Activated CD4-positive, alpha-beta T cell treated with anti-CD3 and anti-CD28 coated beads for 24 hours (primary cell): ENCODE measurements at places on chromosomes 2 and 18.

DNA sequence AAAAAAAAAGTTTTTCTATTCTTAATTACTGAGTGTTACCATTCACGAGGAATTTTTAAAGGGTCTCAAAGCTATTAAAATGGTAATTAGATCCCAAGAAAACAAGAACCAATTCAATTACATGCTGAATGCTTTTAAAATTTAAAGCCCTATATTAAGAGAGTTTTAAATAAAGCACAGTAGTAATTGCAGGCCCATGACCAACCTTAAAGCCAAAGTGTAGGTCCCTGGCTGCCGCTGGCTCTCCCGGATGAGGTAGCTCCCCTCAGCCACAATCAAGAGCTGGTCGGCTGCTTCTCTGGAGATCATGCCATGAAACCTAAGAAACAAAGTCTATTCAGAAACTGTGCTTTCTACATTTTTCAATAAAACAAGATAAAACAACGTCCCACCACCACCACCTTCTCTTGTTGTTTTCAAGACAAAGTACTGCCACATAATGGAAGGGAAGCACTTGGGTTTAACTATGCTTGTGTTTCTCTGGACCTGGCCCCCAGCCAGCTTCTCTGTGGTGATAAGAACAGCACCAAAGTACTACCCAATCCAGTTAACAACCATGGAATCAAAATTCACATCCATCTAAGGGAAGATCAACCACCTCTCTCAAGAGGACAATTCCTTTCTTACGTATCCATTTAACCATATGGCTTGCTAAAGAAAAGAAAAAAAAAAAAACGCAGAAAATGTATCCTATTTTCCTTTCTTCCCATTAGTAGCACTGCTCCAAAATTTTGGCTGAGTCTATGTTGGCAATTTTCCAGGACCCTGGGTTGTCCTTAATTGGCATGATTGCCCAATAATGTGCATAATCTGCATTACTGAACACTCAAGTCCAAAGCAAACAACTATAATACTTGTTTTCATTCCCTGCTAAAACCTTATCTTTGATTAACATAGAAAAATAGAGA lies 90.1 kb downstream of the CHN1 start:
- no peak for DNase-seq

DNA sequence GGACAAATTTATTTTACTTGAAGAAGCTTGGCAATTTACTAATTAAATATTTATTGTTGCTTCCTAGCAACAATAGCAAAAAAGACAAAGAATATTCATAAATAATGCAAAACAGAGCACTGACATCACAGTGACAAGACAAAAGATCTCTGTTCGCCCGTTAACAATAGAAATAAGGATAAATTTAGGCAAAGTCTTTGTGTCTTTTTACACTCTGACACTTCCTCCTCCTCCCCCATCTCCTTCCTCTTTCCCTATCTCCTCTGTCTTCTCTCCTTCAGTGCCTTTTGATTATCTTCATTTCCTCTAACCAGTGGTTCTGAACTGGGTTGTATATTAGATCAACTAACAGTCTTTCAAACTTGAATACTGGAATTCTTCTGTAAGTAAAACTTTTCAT lies 808.4 kb downstream of the ERBB4 start:
- DNase-seq, result no peak

DNA sequence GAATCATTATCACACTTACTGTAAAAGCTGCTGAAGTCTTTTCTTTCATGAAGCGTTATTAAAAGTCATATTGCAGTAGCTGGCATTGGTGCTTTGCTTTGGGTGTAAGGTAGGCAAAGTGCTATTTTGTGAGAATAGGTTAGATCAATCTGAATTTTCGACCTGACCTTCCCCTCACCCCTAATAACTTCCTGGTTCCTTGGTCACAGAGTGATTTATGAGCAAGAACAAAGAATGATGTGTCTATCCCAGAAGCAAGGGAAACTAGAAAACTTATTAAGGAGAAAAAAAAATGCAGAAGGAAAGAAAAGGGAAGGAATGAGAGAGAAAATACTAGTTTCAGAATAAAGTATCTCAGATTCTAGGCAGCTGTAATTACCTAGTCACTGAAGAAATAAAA lies 163.1 kb upstream of the MEIS1 start:
- no peak for DNase-seq

GRCh38 chr2:166375736-166376487 lies at the start of gene SCN9A:
TSS of gene SCN9A (minus strand) at chr2:166375944. CDS start at chr2:166311756, 64,188 bp downstream.
- DNase-seq, result no peak

DNA sequence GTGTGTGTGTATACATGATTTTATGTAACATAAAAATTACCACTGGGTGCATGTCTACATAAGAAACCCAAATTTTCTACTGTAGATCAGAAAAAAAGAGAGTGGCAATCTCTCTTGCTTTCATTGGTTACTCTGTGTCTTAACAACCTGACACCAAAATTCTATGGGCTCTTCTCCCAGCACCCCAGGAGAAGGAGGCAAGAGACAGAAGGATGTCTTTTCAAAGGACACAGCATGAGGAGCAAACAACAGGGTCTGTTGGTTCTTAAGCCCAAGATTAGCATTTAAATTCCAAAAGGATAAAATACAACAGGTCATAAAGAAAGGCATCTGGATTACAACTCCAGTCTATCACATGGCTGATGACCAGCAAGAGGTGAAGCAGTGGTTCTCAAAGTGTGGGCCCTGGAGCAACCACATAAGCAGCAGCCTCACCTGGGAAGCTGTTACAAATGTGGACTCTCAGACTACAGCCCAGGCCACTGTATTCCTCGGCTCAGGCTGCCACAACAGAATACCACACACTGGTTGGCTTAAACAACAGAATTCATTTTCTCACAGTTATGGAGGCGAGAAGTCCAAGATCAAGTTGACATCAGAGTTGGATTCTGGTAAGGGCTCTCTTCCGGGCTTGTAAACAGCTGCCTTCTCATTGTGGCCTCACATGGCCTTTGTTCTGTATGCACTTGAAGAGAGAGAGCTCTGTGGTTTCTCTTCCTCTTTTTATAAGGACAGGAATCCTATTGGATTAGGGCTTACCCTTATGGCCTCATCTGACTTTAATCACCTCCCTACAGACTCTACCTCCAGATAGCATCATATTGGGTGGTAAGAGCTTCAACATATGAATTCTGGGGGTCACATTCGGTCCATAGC lies 79.8 kb upstream of the RNF152 start:
- DNase-seq, result no peak

DNA sequence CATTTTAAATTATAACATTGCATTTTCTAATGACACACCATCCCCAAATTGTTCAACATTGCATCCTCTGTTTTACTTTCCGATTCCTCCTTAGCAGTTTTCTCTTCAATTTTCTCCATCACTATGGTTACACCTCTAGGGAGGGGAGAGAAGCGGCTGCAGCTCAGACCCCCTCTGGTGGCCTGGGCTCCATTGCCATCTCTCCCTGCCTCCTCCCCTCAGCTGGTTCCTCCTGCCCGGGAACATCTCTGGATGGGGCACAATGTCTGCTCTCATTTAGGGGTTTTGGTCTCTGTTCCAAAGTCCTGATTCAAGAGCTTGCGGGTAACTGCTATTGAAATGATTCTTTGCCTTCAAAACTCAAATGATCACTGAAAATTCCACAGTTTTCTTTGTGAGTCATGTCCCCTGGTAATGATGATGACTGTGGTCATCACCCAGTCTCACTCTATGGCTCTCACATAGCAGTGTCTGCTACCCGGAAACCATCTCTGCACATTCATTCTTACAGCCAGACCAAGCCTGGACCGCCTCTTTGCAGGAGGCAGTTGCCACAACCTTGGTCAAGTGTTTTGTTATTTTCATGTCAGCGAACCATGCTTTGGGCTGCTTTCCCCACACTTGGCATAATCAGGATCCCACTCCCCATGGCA lies 263.9 kb downstream of the ALPK2 start:
- DNase-seq, result no peak

DNA sequence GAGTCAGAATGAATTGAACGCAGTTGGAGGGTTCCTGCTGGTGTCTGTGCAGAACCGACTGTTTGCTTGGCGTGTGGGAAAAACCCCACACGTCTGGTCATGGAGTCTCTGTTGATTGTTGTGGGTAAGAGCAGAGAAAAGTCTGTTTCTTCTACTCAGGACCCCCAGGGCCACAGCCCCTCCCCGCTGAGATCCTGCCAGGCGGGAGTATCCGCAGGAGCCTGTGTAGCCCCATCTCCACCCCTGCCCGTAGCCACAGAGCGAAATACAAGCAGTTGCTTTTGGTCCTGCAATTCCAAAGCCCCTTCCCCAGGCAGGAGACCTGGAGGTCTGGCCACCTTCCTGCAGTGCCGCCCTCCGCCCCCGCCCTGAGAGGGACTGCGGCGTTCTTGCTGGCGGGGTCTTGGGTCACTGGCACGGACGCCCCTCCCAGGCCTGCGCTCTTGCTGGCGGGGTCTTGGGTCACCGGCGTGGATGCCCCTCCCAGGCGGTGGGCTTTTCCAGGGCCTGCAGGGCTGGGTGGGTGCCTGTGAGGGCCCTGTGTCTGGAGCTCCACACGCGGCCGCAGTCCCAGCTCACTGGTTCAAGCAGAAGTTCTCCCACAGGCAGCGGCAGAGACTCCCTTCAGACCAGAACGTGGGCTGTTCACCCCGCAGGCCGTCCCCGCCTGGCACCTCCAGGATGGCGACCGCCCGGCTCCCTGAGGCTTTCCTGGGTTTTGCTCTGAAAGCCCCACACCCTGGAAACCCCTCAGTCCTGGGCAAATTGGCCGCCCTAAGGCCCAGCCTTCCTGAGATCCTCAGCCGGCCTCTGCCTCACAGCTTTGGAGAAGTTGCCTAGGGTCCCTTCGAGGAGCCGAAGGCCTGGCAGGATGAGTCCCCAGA lies 76.0 kb upstream of the CTDP1 start:
- no peak for DNase-seq

GRCh38 chr2:128801576-128801975 lies 482.9 kb upstream of the HS6ST1 start:
- DNase-seq, result no peak

GRCh38 chr2:207619764-207620203 lies 5.4 kb downstream of the METTL21A start:
- DNase-seq, result no peak

DNA sequence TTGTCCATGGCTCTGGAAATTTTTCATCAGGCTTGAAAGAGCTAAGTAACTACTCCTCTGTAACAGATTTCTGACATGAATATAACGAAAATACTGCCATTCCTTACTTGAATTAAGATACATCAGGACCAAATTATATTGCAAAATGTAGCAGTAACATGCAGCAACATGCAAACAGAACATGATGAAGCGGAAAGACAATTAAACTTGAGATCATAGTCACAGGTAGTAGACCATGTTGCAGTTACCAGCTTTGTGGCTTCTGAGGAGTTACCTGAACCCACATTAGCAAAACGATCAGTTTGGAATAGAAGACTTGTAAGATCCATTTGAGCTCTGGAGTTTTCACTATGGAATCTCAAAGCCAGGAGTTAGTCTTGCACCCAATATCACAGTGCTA lies 76.2 kb downstream of the MREG start:
- DNase-seq, result no peak

- no peak for DNase-seq
These were observed 219.4 kb upstream of the NRXN1 start for GRCh38 chr2:51251356-51251755.

DNA sequence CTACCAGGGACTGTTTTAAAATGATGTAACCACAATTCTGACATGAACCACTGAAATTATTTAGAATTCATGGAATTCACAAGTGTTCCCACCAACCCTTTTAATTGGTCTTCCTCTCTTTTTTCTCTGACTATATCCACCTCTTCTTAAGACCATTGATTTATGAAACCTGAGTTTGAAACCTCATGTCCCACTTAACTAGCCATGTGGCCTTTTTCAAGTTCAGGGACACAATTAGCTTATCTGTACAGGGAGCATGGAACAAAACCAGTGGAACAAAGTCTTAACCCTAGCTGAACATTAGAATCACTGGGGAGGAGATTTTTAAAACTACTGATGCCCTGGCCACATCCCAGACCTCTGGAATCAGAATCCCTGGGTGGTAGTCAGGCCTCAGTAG lies 41.6 kb upstream of the TMEM163 start:
- no peak for DNase-seq

DNA sequence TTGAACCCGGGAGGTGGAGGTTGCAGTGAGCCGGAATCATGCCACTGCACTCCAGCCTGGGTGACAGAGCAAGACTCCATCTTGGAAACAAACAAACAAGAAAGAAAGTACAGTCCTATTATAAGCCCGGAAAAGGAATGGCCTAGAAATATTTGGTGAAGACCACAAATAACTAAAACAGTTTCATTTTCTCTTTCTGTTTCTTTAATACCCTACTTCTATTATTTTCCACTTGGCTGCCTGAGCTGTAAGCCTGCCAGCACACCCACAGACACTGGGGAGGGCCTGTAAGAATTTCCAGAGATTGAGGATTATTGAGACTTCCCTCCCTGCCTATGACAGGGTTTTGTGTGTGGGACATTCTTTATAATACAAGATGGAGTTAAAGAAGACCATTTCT lies 188.0 kb upstream of the DCC start:
- no peak for DNase-seq

DNA sequence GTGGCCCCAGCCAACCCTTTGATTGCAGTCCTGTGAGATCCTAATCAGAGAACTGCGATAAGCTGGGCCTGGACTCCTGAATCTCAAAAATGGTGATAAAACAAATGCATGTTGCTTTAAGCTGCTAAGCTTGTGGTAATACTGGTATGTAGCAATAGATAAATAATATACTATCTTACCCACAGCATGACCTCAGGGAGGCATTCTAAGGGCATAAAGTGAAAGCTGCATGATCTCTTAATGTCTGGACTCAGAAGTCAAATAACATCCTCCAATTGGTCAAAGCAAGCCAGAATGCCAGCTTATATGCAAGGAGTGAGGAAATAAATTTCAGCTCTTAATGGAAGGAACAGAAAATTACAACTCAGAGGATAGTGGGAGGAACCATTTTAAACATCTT lies 246.1 kb downstream of the FSIP2 start:
- no peak for DNase-seq

- no peak for DNase-seq
These were observed 239.5 kb downstream of the WDR7 start for GRCh38 chr18:56890632-56891031.

DNA sequence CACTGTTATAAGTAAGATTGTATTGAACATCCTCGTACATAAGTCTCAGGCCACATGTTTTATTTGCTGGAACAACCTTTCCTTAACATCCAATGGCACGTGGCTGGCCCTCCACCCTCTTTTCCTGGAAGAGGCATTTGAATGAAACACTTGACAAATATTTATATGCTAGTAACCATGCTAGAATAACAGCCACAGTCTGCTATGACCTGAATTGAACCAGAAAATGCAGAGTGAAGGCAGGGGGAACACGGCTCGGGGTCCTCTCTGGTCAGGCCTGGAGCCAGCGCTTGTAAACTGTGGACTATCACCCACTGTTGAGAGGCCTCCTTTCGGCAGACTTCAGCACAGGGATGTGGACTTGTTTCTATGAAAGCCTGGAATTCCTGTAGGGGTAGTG lies 198.2 kb upstream of the COPS8 start:
- DNase-seq, result no peak

GRCh38 chr2:46873604-46874068 lies 42.0 kb downstream of the MCFD2 start:
- peak; percentile 16 for DNase-seq
